Glomerular endothelial cell (primary cell): ENCODE measurements at places on chromosomes 5 and 9. TPM values are rescaled to one million over a fixed set of nuclear protein-coding genes. Genes with fewer than 3 reads are reported as not detected.

KIAA0825 gene
- 2.9 and 3.0 TPM in 2 replicates for total RNA-seq

ADGRD2 gene
- not detected in 2 replicates for total RNA-seq

PPP2R2B gene
- total RNA-seq: 0.12 and 0.19 TPM in 2 replicates

RNF180 gene
- 4.7 and 10.3 TPM in 2 replicates for total RNA-seq

TICAM2 gene
- total RNA-seq: 1.8 and 2.0 TPM in 2 replicates

TAF11L3 gene
- not detected in 2 replicates for total RNA-seq

HEMGN gene
- not detected in 2 replicates for total RNA-seq

FOXI1 gene
- not detected in 2 replicates for total RNA-seq

SPINK4 gene
- total RNA-seq: not detected in 2 replicates

GDA gene
- total RNA-seq: 0.05 TPM in 1 of 2 replicates, not detected in the other

C5orf46 gene
- not detected in 2 replicates for total RNA-seq

LRRC19 gene
- not detected in 2 replicates for total RNA-seq

IGIP gene
- 3.0 and 3.7 TPM in 2 replicates for total RNA-seq

BTNL8 gene
- not detected in 2 replicates for total RNA-seq

CDK7 gene
- total RNA-seq: 27.9 and 39.1 TPM in 2 replicates
